Stimulated activated CD8-positive, alpha-beta memory T cell treated with anti-CD3 and anti-CD28 coated beads, Interleukin-7, amount 100 ng/mL, for 1 hour (primary cell): ENCODE measurements at places on chromosomes 1 and 21.

DNA sequence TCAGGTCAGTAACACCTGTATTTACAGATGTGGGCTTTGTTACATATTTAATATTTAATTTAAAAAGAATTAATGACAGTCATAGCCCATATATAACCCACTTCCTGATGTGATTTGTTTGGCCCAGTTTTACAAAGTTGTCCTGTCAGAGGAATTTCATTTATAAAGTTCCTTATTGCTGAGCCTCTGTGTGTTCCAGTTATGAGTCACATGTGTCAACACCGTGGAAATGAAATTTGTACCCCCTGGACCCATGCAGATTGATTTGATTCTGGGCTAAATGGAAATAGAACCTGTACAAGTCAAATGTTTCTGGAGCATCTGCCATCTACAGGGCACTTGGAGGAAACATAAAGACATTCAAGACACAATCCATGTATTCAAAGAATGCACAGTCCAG lies 149.2 kb downstream of the CACNA1E start:
- DNase-seq, result no peak

- no peak for DNase-seq
Observed at GRCh38 chr1:19682257-19682656, 17.6 kb downstream of the HTR6 start.

DNA sequence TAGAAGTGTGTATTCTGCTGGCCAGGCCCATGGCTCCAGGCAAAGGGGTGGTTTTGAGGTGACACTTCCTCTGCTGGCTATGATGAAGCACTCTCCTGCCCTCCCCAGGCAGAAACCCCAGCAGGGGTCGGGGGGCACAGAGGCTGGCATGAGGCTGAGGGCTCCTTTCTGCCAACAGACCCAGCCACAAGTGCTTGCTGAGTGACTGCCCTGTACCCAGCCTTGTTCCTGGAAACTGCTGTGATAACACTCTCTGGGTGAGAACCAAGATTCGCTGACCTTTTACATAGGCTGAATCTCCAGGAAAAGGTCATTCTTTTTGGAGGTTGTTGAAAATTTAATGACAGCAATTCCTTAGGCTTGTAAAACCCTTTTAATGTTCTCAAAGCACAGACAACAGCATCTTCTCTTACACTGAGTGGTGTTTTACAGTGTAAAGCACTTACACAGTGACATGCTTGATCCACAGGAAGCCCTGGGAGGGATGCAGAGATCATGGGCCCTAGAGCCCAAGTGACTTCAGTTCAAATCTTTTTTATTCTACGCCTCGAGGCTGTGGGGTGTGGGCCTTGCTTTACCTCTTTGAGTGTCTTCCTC lies 155.5 kb upstream of the FGGY start:
- no peak for DNase-seq

DNA sequence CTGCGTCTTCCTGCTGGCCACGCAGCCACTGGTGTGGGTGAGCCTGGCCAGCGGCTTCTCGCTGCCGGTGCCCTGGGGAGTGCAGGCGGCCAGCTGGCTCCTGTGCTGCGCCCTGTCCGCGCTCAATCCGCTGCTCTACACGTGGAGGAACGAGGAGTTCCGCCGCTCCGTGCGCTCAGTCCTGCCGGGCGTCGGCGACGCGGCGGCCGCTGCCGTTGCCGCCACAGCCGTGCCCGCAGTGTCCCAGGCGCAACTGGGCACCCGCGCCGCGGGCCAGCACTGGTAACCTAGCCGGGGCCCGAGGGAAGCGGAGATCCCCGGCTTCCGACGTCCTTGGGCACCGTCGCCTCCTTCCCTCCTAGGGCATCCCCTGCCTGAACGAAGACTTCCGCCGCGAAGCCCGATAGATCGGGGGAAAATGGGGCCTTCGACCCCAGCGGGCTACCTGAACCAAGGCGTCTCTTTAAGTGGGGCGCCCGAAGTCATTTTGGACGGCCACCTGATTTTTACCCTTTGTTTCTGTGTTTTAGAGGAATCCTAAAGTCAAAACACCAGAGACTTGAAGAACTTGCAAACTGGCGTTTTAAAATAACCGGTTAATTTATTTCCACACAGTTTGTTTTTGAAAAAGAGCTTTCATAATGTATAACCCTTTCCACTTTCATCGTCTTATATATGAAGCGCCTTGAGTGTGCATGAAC lies 2.0 kb downstream of the GPR88 start:
- no peak for DNase-seq

DNA sequence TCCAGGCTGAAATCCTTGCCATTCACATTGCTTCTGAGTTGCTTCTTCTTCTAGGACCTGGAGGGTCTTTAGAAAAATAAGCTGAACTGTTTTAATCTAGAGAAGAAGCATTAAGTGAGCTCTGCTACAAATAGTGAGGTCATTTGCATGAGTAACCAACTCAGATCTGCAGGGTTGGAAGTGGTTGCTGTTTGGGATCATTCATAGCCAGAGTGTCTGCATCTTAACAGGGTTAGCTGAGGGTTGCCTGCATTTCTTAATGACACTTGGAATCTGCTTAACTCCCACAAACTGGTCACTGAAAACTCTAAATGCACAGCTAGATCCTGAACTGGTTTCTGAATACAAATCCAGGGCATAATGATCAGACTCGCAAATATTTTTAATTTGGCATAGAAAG lies 9.9 kb downstream of the CNIH3 start:
- no peak for DNase-seq

- DNase-seq, result no peak
Observed at GRCh38 chr1:201513498-201514243, 6.7 kb upstream of the CSRP1 start.

DNA sequence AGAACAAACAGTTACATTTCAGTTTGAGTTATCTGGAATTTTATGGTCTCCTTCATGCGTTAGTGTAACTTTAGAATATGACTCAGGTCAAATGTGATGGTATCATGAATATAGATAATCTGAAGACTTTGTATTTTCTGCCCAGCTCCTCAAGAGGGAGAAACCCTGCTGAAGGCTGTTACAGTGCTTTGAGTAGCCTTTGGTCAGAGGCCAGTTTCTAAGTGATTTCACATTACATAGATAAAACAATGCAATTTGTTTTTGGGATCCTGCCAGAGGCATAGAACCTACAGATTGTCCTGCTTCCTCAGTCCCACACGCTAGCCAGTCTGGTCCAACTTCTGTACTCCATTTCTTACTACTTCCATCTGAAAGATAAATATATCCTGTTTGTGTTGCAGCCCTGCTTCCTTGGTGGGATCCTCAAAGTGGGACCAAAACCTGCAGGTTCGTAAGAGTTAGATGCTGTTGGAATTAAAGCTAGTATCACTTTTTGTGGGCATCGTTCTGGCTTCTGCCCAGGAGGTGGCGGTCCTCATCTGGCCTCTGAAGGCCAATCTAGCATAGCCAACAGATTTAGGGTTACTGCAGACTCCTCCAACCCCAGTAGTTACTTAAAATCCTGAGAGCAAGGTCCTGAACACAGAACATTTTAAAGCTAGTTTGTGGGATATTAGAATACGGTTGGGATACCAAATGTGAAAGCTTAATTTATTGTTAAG lies 645.8 kb upstream of the USP24 start:
- no peak for DNase-seq

DNA sequence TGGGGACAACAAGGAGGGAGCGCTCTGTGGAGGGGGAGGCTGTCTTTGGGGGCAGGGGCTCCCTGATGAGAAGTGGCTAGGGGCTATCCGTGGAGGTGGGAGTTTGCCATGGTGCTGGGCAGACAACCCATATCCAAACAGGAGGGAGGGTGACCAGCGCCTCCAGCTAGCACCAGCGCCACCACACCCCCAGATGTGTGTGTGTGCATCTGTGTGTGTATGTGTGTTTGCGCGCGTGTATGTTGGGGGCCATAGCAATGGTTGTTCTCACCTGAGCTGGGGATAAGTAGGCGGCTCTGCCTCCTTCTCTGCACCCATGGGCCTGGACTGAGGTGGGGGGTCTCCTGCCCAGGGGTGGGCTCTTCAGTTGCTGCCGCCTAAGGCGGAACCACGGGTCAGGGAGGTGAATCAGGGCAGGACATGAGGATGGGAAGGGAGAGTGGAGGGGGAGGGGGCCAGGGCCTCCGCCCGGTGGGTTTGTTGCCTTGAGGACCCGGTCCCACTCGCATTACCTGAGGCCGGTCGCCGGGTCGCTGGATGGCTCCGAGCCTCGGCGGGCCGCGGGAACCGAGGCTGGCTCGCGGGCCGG lies 345 bp downstream of the HPCAL4 start:
- DNase-seq, result no peak

DNA sequence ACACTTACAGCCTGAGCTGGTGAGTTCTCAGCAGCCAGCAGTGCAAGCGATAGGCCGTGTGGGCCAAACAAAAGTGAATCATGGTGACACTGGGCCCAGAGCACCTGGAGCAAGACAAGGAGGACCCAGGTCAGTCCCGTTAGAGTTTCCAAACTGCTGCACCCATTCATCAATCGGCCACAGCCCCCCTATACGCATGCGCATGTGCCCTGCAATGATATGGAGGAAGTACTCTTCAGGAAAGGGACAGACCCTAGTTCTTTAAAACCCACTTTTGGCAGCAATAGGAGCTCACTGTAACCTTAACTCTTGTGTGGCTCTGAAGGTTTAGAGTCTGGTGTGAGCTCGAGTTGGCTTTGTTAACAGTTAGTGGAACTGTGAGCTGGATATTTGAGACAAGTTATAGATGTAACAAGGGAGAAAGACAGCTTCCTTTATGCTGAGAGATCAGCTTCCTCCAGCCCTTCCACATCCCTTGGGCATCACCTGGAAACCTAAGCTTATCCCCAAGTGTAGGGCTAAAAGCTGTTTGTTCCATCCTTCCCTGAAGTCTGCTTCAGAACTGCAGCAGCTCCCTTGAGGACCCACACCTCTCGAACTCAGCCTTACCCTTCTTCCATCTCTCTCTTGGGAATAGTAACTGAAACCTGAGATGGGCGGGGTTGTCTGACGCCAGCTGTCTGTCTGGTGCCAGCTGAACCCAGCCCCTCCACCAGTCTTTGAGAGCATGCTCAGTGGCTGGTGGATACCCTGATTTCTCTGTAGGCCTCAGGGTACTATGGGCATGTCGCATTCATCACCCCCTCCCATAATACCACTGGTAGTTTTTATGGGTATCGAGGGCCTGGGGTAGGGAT lies 17.7 kb downstream of the NMNAT1 start:
- no peak for DNase-seq

- DNase-seq, result no peak
Observed at GRCh38 chr1:240794046-240794843, 182.3 kb upstream of the GREM2 start.

DNA sequence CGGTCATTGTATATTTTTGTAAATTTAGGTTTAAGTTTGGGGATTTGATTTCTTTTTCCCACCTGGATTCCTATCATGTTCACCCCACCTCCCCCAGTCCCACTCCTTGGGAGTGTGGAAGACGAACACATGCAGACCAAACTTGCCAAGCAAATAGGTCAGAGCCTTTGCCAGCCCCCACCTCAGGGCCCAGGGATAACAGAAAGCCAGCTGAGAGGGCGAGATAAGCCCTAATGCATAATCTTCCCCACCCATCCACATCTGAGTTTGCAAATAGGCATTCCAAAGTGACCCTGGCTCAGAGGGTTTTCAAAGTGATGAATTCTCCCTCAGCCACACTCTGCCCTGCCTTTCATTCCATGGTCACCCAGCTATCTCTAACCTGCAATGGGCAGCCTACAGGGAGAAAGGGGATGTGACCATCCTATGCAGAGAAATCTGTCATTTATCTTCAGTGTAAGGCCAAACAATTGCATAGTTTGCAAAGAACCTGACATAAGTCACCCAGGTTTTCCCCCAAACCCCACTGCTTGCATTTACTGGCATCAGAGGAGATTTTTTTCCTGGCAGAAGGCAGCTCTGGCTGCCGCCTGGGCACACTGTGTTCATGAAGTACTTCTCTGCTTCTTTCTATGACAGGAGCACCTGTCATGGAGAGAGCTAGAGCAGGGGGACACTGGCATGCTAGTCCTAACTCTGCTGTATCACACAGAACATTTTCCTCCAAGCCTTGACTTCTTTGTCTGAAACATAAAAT lies 69.0 kb upstream of the NFIA start:
- no peak for DNase-seq

DNA sequence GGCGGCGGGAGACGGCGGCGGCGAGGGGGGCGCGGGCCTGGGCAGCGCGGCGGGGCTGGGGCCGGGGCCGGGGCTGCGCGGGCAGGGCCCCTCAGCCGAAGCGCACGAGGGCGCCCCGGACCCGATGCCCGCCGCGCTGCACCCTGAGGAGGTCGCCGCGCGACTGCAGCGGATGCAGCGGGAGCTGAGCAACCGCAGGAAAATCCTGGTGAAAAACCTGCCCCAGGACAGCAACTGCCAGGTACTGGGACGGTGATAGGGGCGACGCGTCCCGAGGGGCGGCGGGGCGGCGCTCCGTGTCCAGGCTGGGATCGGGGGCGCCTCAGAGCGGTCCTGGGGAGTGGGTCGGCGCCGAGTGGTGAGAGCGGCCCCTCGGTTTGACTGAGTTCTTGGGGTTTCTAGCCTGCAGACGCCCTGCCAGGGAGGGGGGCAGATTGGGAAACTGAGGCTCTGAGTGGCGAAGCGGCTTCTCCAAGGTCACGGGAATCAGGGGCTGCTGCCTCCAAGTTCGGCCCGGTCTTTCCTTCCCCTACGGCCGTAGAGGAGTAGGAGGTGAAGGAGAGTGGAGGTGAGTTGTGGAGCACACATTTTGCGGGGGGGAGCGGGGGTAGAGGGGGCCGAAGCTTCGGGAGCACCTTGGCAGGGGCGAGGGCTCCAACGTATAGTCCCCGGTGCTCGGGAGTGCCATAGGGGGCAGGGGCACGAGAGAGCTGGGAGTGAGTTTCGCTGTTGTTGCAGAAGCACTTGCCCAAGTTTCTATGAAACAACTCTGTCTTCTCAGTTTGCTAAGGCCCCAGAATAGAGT lies 508 bp downstream of the RAVER2 start:
- no peak for DNase-seq

DNA sequence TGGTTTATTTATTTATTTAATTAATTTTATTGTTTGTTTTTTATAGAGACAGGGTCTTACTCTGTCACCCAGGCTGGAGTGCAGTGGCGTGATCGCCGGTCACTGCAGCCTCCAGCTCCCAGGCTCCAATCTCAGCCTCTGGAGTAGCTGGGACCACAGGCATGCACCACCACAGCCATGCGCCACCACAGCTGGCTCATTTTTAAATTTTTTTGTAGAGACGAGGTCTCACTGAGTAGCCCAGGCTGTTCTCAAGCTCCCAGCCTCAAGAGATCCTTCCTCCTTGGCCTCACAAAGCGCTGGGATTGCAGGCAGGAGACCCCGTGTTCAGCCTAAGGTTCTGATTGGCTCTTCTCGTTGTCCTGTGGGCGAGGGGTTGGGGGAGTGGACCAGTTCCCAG lies 22.1 kb downstream of the UMODL1 start:
- DNase-seq, result no peak

- no peak for DNase-seq
Observed at GRCh38 chr1:160646711-160647328, at the start of gene SLAMF1. Gene SLAMF1, minus strand, starts transcription at chr1:160647044. Its CDS starts 99 bp downstream, at chr1:160646945.

DNA sequence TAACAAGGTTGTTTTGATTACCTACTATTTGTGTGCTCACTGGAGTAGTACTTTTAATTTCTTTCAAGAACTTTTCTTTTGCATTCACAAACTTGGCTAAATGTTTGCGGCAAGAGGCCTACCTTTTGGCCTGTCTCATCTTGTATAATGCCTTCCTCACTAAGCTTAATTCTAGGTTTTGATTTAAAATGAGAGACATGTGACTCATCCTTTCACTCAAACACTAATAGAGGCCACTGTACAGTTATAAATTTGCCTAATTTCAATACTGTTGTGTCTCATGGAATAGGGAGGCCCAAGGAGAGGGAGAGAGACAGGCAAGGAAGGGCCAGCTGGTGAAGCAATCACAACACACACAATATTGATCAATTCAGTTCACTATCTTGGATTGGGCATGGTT lies 66.1 kb downstream of the ZNF644 start:
- no peak for DNase-seq
